Activated T-helper 17 cell treated with anti-CD3 and anti-CD28 coated beads, Interleukin-2, amount 50 U/mL, for 72 hours (primary cell): ENCODE measurements at places on chromosomes 6 and 20.

DNA sequence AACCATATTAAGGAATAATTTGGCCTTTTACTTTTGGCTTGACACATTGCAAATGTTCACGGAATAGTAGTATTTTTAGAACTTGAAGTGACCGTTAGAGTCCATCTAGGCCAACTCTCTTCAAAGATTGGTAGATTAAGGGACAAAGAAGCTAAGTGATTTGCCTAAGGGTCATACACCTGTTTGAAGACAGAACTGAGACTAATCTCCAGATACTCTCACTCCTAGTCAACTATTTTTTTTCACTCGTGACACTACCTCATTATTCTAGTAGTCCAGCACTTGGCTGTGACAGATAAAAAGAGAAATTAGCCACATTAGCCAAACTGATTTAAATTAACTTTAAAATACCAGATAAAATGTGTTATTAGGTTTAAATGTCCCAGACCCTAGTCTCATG, 10.6 kb downstream of the ACSS2 start:
- H3K4me3 ChIP-seq, result no peak overlapping the region
- H3K4me1 ChIP-seq, result peaks cover 33% of the 10 kb centered on the region
- H3K27me3 ChIP-seq, result no peaks in the 10 kb centered on the region
- no peak for ATAC-seq
- no peak overlapping the region for H3K27ac ChIP-seq

- no peak for ATAC-seq
- H3K4me1 ChIP-seq, result no peaks in the 10 kb centered on the region
- no peaks in the 10 kb centered on the region for H3K36me3 ChIP-seq
- H3K4me3 ChIP-seq, result no peak overlapping the region
- no peaks in the 10 kb centered on the region for H3K27me3 ChIP-seq
- H3K27ac ChIP-seq, result no peak overlapping the region
Measured at GRCh38 chr20:22861231-22861980, 173.7 kb upstream of the SSTR4 start.

- H3K4me3 ChIP-seq, result no peak overlapping the region
- peaks cover 9% of the 10 kb centered on the region for H3K4me1 ChIP-seq
- ATAC-seq, result no peak
- H3K36me3 ChIP-seq, result no peaks in the 10 kb centered on the region
- peak overlapping the region; percentile 14 for H3K27ac ChIP-seq
Measured at GRCh38 chr6:38306931-38307330, 332.8 kb downstream of the BTBD9 start.

DNA sequence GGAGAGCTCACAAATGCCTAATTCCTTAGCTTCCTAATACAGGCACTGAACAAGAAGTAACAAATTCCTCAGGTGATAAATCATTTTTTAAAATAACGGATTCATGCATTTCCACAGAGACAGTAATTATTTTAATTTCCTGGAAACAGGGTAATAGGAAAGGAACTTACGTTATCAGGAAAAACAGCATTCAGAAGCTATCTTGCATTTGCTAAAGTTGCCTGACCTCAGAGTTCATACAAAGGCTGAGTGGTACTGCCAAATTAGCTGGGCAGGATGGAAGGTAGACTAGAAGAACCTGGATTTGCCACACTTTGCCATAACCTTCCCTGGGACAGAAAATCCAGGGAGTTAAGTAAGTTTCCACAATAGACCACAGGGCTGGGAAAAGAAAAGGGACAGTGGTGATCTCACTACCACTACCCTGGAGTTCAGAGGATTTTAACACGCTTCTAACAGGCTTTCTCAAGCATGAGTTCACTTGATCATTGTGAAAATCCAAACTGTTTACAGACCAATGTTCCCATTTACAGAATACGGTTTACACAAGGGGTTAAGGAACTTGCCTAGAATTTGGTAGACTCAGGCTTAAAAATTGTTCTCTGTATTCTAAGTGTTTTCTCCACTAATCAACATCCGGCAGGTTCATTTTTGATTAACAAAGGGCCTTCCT, 57.0 kb downstream of the KIF13A start:
- H3K4me1 ChIP-seq, result no peaks in the 10 kb centered on the region
- H3K27me3 ChIP-seq, result peaks cover 16% of the 10 kb centered on the region
- no peaks in the 10 kb centered on the region for H3K36me3 ChIP-seq
- no peak overlapping the region for H3K4me3 ChIP-seq

- no peak for ATAC-seq
- H3K36me3 ChIP-seq, result no peaks in the 10 kb centered on the region
- peaks cover 11% of the 10 kb centered on the region for H3K27me3 ChIP-seq
- H3K27ac ChIP-seq, result no peak overlapping the region
Measured at GRCh38 chr6:131960371-131961133, 9.4 kb upstream of the CCN2 start.

GRCh38 chr20:64140956-64141355, 23.3 kb upstream of the MYT1 start:
- H3K4me1 ChIP-seq, result no peaks in the 10 kb centered on the region
- H3K27me3 ChIP-seq, result peaks cover 4% of the 10 kb centered on the region
- no peak for ATAC-seq
- no peak overlapping the region for H3K27ac ChIP-seq
